Activated T-cell treated with anti-CD3 and anti-CD28 coated beads, Interleukin-2, amount 50 U/mL, for 48 hours (primary cell): ENCODE measurements at places on chromosomes 3 and 15.

GRCh38 chr3:22371607-22372291 is 620.7 kb upstream of the ZNF385D start:
- no peak for DNase-seq

GRCh38 chr3:156416846-156417558 is 137.9 kb downstream of the SSR3 start:
- DNase-seq: no peak

GRCh38 chr3:45969953-45970352 is 25.7 kb downstream of the FYCO1 start:
- no peak for DNase-seq

GRCh38 chr3:169158379-169158778 is 505.1 kb downstream of the MECOM start:
- no peak for DNase-seq
